ENCODE measurements at places on chromosomes 7 and 10. TPM values are rescaled to one million over a fixed set of nuclear protein-coding genes. Genes with fewer than 3 reads are reported as not detected.

MOGAT3 gene
- not detected for total RNA-seq

CALML3 gene
- total RNA-seq = not detected

ICA1 gene
- total RNA-seq = 1.3 TPM

DAGLB gene
- total RNA-seq = 17.7 TPM

DRGX gene
- total RNA-seq = not detected

KIF20B gene
- total RNA-seq = 58.1 TPM

GPR37 gene
- not detected for total RNA-seq

PRKCQ gene
- 46.3 TPM for total RNA-seq

PPP1R17 gene
- not detected for total RNA-seq

TPK1 gene
- total RNA-seq = 15.8 TPM

SKAP2 gene
- 7.0 TPM for total RNA-seq

NEUROG3 gene
- total RNA-seq = 1.3 TPM

H2BK1 gene
- not detected for total RNA-seq
